Activated CD4-positive, CD25-positive, alpha-beta regulatory T cell treated with anti-CD3 and anti-CD28 coated beads, Interleukin-2, amount 50 U/mL, for 16 hours (primary cell): ENCODE measurements at places on chromosomes 7 and 10.

DNA sequence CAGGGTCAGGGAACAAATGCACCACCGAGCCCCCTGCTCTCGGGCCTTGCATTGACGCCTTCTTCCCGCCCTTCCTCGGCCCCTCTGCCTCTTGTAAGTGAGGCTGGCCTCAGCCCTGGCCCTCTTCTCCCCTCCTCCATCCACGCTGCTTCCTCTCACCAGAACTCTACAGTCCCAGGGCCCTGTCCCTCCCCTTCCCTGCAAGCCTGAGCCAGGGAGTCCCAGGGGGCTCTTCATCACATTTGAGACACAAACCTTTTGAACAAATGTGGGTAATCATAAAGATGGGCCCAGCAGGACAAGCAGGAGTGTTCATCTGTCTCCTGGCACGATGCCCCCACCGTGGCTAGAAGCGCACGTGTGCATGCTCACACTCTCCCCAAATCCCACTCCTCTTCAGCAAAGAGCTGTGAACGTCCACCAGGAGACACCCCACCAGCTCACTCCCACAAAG lies 57.7 kb downstream of the SLIT1 start:
- DNase-seq = no peak

DNA sequence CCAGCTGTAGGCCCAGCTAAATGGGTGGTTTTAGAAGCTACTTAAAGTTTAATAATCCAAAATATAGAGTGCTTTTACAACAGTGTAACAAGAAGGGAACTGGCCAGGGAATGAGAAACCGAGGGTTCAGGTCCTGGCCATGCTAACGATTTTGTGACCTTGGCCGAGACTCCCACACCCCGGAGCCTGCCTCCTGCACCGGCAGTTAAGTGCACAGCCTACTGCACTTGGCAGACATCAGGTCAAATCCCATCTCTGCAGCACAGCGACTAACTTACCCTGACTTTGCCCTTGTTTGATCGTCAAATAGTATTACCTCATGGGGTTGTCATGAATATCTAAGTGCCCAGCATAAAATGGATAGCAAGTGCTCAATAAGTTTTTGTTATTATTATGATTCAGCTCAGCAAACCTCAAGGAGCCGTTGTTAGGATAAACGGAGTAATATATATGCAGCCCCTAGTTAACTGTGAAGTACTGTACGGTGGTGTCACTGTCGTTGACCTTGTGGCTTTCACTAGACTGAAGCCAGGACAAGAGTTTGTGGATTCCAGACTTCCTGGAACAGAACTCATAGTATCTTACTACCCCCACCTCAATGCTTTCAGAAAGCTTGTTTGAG lies 35.5 kb downstream of the LYZL1 start:
- DNase-seq = no peak

GRCh38 chr10:58016614-58017013 lies 251.1 kb downstream of the IPMK start:
- DNase-seq = no peak

- no peak for DNase-seq
Measured at GRCh38 chr7:20450536-20450935, 119.8 kb downstream of the ITGB8 start.

DNA sequence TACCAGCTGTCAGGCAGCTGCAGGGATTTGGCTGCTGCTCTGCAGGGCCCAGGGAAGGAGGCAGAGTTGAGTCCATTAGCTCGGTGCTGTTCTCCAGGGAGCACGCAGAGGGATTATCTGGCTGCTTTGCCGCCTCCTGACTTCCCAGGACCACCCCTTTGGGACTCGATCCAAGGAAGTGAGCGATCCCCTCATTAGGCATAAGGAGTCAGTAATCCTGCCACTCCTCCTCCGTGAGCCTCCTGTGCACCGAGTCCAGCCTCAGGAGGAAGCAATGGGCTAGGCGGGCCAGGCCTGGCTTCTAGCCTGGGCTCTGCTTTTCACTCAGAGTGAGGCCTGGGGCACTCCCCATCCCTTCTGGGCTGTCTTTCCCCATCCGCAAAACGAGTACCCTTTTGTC lies 417.9 kb downstream of the RPS24 start:
- DNase-seq = no peak

DNA sequence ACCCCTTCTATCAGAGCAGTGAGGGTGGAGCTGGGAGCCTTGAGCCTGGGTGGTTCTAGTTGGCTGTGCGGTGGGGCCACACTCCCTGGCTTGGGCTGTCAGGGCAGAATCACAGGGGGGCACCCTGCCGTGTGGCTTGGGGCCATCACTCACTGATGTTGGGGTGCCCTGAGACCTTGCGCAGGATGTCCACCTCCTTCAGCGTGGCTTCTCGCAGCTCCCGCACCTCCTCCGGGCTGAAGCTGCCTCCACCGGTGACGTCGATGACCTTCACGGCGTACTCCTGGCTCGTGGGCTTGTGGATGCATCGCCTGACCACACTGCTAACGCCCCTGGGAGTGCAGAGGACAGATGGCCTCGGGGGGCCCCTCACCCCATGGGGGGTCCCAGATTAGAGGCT lies 5.3 kb downstream of the PHKG1 start:
- DNase-seq = no peak

DNA sequence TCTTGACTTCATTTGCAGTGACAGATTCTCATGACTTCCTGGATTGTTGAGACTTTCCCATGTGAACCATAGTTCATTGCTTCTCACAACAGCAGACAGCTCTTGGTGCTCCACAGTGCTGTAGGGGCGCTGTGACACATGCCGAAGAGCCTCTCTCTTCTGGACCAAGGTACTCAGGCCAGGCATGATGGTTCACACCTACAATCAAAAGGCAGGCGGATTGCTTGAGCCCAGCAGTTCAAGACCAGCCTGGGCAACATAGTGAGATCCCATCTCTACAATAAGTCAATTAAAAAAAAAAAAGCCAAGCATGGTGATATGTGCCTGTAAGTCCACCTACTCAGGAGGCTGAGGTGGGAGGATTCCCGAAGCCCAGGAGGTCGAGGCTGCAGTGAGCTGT lies 354.5 kb downstream of the GALNT17 start:
- DNase-seq = no peak

GRCh38 chr7:135240441-135240840 lies 6.8 kb downstream of the STRA8 start:
- DNase-seq = no peak

DNA sequence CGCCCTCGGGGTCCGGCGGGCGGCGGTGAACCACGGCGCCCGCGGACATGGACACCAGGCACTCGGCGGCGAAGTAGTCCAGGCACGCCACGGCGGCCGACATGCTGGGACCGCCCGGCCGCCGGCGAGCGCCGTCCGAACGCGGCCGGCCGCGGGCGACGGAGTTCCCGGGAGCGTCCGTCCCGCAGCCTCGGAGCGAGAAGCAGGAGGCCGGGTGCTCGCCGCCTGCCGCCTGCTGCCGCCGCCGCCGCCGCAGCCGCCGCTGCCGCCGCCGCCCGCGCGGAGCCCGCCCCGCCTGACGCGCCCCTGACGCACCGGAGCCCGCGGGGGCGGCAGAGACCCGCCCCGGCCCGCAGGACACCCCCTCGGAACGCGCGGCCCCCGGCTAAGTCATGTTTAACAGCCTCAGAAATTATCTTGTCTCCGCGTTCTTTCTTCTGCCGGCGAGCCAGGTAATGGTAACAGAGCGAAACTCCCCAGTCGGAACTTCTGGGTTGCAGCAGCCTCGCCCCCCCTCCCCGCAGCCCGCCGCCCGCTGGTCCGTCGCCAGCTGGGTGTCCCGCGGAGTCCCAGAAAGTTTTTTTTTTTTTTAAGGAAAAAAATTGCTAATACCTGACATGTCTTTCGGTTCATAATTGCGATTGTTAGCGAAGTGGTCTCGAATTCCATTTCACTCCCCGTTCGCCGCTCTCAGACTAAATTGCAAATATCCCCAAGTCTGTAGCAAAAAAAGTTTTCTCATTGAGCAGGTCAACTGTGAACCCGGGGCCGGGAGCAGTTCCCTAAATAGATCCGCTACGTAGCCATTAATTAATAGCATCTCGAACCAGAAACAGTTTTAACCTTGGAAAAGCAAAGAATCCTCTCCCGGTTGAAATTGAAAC lies at the start of gene KLF14:
Gene KLF14 (minus strand): TSS at position 277 of the 884 bp plus-strand sequence. CDS start 174 bp downstream, at position 103.
- DNase-seq = no peak

DNA sequence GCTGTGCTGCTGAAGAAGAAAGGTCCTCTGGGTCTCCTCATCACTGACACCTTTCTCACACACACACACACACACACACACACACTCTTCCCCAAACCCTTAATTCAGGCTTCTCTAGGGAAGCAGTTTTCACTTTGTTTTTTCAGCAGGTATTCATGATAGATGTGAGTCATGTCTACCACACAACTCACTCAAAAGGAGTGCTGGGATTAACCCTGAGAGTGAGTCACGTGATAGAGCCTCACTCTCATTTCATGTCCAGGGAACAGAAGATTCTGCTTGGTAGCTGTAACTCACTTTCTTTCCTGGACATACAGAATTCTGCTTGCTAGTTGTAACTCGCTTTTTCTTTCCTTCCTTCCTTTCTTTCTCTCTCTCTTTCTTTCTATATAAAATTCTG lies 45.4 kb downstream of the VIM start:
- DNase-seq = no peak

- peak; percentile 37 for DNase-seq
Measured at GRCh38 chr7:106598663-106599342, 62.2 kb downstream of the CCDC71L start.

- no peak for DNase-seq
Measured at GRCh38 chr10:94002156-94002555, 8.4 kb downstream of the PLCE1 start.

- no peak for DNase-seq
Measured at GRCh38 chr10:78520737-78521430, 487.2 kb downstream of the RPS24 start.

- no peak for DNase-seq
Measured at GRCh38 chr10:22244001-22244400, 26.2 kb upstream of the EBLN1 start.

DNA sequence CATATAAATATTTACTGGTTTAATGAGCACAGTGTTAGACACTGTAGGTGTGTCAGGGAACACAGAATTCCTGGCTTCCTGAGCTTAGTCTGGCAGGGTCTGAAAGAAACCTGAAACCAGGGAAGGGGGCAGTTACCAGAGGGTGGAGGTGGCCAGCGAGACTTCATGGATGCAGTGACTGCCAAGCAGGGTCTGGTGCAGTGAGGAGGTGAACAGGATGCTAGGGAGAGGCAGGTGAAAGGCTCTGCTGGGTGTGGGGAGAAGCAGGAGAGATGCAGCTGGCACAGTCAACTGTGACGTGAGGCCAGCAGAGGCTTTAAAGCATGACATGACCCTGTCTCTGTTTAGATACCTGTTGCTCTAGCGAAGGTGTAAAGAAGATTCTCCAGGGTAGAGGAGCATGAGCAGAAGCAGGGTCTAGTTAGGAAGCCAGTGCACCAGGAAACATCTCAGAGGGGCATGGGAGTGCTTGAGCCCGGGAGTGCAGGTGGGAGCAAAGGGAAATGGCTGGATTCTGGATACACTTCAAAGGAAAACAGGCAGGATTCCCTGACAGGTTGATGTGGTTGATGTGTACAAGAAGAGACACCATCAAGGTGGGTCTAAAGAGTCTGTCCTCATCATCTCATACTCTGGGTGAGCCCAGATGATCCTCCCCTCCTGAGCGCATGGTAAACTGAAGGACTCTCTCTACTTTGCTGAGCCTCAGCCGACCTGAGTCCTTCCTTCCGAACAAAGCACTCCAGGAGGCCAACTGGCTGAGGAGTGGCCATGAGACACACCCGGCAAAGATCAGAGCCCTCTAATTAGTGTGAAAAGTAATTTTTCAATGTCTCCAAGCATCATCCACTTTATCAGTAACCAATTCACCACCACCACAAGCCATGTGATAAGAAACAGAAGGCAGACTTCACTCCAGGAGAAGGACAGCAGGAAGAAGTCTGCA lies 186.8 kb downstream of the COBL start:
- DNase-seq = no peak

DNA sequence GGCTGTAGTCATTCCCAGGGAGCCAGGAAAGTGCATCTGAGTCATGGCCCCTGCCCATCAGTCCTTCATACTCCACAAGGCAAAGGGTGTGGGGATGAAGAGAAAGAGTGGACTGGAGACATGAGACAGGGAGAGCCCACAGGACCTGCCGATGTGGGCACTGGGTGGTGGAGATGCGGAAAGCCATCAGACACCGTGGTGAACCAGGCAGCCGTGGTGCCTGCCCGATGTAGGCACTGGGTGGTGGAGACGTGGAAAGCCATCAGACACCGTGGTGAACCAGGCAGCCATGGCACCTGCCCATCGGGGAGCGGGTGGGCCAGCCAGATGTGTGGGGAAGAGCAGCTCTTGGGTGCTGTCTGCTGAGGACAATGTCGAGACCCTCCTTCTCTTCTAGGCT lies 58.6 kb downstream of the AFAP1L2 start:
- DNase-seq = no peak

GRCh38 chr10:104735036-104735756 lies 94.1 kb downstream of the SORCS3 start:
- no peak for DNase-seq

- no peak for DNase-seq
Measured at GRCh38 chr7:128267595-128267924, 26.5 kb downstream of the LEP start.

DNA sequence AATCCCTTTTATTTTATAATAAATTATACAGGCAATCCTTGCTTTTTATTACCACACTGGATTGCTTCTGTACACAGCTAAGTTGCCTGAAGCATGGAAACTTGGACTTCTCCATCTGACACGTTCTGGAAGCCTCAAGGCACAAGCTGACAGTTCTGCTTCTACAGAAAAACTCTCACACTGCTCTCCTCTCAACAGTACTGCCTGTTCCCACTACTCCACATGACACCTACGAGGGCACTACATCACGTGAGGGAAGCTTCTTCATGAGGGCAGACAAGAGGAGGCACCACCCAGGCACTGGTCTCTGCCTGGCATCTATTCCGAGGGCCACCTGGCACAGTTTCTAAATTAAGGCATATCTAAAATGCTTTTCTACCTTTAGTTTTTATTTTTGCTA lies 16.8 kb upstream of the FAM133B start:
- no peak for DNase-seq

GRCh38 chr7:50146692-50147091 lies 53.6 kb upstream of the ZPBP start:
- no peak for DNase-seq

DNA sequence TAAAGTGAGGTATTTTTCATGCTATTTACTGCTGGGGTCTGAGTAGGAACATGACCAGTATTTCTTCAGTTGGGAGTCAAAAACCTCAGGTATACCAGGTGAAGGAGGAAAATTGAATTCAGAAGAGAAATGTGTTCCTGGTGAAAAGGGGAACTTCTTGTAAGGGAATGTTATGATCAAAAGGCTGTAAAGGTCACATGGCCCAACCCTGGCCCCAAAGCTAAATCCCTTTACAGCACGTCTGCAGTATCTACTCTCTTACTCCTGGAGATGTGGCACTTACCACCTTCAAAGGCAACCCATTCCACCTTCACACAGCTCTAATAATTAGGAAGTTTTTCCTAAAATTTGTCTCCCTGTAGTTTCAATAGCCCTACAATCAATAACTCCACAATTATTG lies 15.2 kb downstream of the PIK3AP1 start:
- DNase-seq = no peak
